ENCODE measurements at places on chromosomes 11 and 22.

- peak; percentile 55 for DNase-seq
Measured at GRCh38 chr11:130315354-130315970, 745 bp upstream of the ZBTB44 start.

DNA sequence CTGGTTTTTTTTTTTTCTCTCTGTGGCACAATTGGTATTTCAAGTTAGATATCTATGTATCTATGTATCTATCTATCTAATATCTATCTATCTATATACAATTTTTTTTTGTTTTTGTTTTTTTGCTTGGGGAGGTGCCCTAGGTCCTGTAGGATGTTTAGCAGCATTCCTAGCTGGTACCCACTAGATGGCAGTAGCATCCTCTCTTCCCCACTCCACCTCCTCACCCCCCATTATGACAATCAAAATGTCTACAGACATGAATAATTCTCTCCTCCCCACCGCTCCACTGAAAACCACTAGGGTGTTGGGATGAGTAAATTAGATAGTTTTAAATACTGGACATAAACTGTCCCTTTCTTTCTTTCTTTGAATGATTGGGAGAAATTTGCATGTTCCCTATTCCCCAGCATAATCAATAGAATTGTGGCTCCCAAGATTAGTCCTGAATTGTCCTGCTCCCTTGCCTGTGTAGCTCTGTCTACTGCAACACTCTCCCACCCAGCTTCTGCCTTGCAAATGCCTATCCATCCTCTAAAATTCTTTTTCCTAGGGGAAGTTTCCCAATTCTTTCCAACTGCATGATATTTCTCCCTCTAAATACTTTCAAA is 1152.4 kb downstream of the LRRC4C start:
- DNase-seq, result no peak

DNA sequence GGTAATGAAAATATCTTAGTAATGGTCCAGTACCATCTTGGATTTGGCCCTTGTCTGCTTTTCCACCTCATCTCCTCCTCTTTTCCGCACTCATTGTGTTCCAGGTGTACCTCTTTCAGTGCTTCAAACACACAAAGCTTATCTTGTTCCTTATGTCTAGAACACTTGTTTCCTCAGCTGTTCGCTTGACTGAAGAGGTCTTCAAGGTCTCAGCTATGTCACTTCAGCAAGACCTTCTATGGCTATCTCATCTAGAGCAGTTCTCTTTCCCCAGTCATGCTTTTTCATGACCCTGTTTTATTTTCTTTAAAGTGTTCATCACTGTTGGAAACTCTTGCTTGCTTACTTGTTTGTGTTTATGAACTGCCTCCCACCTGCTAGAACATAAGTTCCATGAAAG is 47.4 kb downstream of the UVRAG start:
- no peak for DNase-seq

DNA sequence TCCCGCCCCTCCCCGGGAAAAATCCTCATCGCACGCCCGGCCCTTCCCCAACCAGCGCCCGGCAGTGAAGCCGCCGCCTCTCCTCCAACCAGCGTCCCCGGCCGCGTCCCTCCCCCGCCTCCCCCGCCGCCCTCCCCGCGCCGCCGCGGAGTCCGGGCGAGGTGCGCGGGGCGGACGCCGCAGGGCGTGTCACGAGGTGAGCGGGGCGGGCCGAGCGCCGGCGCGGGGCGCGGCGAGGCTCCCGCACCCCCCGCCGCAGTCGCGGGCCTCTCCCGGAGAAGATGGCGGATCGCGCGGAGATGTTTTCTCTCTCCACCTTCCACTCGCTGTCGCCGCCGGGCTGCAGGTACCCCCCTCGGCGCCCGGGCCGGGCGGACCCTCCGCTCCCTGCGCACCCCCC is at the start of gene MAPK8IP2:
TSS of gene MAPK8IP2 (plus strand) at position 256 of the 400 bp plus-strand sequence. CDS start at position 282, 26 bp downstream.
- no peak for DNase-seq

GRCh38 chr11:47348131-47348802 is 4.2 kb downstream of the MYBPC3 start:
- no peak for DNase-seq

DNA sequence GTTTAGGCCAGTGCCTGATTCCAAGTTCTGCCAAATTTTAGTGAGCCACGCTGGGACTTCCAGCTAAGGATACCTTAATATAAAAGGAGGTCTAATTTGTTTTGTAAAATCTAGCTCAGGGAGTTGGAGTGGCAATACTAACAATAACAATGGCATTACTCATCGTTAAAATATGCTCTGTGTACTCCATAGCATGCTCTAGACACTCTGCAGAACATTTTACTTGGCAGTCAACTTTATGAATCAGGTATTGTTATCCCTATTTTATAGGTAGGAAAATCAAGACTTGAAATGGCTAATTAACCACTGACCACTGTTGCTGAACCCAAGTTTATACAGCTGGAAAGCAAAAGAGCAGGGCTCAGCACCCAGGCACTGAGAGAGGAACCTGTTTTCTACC is 485.0 kb upstream of the KIRREL3 start:
- DNase-seq, result no peak

DNA sequence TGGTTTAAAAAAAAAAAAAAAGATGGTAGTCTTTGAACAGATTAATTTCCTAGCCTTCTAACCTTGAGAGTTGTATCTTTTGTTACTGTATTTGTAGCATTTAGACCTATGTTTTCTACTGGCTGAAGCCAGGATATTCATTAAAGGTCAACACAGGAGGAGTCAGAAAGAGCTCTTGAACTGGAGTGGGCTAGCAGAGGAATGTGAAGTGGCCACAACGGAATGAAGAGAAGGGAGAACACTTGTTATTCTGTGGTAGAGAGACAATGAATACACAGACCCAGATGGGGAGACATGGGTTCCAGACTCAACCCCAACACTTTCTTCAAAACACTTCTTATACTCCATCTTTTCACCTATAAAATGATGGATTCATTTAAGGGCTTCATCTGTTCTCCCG is 88.1 kb downstream of the RELT start:
- DNase-seq, result no peak

- DNase-seq, result no peak
Measured at GRCh38 chr11:68031144-68031464, 623 bp downstream of the NDUFS8 start.
